NCI-H2227 treated with DMSO at 0.1 percent for 48 hours (cell line): ENCODE measurements at places on chromosomes 1 and 21.

GRCh38 chr1:61753998-61754508 is 11.8 kb downstream of the PATJ start:
- DNase-seq, result no peak

DNA sequence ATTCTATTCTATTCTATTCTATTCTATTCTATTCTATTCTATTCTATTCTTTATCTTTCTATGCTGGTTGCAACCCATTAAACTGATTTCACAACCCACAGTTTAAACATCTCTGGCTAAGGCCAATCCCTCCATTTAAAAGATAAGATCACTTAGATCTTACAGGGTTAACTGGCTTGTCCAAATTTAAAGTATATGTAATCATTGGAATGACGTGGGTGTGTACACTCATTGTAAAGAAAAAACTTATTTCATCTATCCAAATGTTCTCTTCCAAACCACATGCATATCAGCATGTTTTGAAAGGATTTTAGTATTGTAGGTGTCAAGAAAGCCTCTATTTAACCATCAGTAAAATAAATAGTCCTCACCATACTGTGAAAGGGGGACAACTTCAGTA is 299.6 kb upstream of the RUNX1 start:
- no peak for DNase-seq

DNA sequence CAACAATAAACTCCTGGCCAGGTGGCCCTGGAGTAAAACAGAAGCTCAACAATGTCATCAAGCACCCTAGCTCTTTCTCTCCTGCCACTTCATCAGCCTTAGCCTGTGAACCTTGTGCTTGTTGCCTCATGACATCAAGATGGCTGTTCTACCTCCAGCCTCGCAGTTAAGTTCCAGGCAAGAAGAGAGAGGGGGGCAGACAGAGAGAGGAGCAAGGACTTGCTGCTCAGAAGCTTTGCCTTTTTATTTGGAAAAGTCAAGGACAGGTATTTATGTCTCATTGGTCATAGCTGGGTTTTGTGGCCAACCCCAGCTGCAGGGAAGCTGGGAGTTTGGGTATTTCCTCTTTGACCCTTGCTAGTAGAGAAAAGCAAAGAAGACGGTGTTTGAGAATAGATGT is 60.3 kb upstream of the GADD45A start:
- DNase-seq, result no peak

DNA sequence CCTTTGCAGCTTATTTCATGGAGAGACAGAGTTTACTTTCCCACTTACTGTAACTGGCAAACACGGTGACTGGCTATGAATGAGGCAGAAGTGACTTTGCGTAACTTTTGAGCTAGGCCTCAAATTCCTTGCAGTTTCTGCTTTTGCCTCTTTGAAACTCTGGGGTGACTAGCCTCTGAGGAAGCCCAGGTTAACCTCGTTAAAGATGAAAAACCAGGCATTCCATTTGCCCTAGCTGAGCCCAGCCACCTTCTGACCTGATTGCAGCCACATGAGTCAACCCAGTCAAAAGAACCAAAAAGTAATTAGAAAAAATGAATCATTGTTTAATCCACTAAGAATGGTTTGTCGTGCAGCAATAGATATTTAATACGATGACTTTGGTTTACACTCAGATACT is 20.4 kb downstream of the PRMT6 start:
- DNase-seq, result no peak

GRCh38 chr1:109135940-109136339 is 22.0 kb downstream of the ELAPOR1 start:
- DNase-seq, result no peak

- no peak for DNase-seq
Observed at GRCh38 chr21:29753216-29753615, 186.6 kb downstream of the GRIK1 start.

GRCh38 chr1:240086726-240087125 is 5.0 kb upstream of the FMN2 start:
- no peak for DNase-seq

DNA sequence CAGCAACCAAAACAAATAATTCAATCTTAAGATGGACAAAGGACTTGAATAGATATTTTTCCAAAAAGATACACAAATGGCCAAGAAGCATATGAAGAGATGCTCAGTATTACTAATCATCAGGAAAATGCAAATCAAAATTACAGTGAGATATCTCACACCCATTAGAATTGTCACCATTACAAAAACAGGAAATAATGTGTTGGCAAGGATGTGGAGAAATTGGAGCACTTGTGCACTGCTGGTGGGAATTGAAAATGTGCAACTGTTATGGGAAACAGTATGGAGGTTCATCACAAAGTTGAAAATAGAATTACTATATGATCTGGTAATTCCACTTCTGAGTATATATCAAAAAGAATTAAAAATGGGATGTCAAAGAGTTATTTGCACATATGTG is 83.2 kb downstream of the SH3GLB1 start:
- no peak for DNase-seq

DNA sequence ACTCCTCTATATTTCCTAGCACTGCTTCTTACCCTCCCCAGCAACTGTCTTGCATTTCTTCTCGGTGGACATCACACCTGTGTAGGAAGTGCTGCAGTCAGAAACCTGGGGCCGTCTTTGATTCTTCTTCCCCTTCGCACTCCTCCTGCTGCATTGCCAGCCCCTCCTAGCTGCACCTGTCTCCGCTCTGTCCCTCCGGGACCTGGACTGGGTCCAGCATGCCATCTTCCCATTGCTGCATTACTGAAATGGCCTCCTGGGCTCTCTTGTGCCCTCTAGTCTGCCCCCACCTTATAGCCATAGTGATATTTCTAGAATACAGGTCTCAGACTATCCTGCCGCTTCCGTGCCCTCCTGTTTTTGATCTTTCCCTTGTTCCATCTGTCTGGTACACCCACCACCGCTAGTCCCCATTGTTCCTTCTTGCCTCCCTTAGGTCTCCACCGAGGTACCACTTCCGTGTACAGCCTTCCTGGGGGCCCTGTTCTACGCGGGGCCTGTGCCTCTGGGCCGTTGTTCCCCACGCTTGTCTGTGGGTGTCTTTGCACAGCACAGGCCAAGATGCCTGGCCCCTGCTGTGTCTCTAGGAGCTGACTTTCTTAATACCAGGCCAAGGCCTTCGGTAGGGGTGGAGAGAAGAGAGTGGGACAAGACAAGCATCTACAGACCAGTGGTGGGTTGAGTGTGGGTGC is 107.6 kb downstream of the GALNT2 start:
- no peak for DNase-seq

DNA sequence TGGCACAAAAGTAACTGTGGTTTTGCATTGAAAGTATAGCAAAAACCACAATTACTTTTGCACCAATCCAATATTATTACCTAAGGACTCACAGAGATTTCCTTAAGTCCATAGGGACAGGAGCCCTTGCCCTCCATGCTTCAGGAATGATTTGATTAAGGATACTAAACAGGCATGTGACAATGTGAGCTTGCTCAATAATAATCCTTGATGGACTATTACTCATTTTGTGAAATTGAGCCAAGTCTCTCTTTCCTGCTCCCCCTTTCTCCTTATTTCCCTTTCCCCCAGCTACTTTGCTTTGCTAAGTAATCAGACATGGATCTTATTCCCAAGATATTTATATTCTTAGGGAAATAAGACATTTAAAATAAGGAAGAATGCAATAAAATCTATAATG is 21.6 kb upstream of the RGL1 start:
- no peak for DNase-seq

DNA sequence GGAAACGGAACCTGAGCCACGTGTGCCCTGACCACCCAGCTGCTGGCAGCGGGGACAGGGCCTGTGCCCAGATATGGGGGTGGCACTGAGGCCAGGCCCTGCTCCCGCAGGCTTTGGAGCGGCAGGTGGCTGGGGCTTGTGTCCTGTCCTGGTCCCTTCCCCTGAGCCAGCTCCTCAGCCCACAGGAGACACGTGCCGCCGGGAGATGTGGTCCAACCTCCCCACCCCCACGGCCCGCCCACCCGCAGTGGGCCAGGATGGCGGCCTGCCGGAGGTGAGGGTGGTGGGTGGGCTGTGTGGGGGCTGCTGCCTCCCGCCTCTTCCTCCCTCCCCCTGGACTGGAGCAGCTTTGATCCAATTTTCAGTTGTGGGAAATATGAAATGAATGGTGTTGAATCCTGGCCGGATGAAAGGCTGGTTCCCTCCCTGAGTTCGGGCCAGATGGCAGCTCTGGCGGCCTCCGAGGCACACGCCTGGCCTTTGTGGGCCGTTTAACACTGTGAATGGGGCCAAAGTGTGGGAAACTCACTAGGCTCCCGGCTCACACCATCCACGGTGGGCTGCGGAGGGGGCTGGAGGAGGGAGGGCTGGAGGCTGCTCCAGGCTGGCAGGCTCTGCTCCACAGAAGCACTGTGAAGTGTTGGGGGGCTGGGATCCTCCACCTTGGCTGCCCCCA is 2.6 kb upstream of the HES5 start:
- DNase-seq, result no peak

GRCh38 chr1:212958175-212958574 is 7.8 kb downstream of the VASH2 start:
- DNase-seq, result no peak

DNA sequence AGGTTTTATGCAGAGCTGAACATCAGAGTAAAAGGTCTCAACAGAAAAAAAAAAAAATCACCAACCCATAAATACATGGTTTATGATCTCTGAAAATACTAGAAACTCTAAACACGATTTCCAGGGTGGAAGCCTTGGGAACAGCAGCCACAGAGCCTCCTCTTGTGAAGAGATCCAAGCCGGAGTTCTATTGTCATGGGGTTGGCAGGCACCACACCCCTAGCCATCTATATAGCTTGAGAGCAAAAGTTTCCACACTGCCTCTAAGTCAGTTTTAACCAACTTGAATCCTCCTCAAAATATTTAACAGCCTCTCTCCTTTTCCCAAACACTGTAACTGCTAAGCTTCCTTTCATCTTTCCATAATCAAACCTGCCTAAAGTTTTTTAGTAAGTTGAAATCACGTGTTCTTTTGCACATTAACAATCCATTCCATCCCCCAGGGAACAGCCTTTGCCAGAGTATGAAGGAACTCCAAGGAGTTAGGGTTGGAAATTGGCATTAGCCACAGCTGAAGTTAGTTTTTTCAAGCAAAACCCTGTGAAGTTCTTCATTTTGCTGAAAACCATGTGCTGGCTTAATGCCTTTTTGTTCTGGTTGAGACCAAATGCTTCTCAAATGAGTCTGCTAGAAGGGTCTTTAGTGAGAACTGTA is 13.8 kb upstream of the SEC16B start:
- DNase-seq, result no peak

- no peak for DNase-seq
Observed at GRCh38 chr21:15797577-15798363, 68.0 kb downstream of the USP25 start.

GRCh38 chr1:113751516-113751915 is 7.8 kb downstream of the PHTF1 start:
- no peak for DNase-seq

- no peak for DNase-seq
Observed at GRCh38 chr1:114517348-114517747, 6.3 kb upstream of the TRIM33 start.

DNA sequence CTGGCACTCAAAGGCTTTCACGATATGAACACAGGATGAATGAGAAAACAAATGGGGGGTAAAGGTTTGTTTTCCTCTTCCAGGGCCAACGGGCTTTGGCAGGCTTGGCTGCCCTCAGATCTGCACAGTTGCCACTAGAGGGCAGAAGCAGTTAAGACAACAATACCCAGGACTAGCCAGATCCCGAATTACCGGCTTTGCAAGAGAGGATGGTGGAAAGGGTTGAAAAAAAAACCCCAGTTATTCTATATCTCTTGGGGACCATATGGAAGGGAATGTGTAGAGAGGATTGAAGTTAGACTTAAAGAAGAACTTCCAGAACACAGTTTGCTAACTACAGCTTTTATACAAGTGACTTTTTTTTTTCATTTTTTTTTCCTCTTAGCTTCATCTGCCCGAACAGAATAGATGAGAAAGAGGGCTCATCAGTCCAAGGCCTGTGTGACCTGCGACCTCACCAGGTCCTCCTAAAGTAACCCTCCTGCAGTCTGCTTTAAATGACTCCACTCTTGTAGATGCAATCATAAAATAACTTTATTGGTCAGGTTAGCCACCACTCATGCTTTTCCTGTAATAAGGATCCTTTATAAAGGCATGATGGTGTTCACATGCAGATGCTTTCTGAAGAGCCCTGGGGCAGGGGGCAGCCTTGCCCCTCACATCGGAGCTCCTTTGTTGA is 10.7 kb downstream of the FMOD start:
- DNase-seq, result peak; percentile 79

- no peak for DNase-seq
Observed at GRCh38 chr1:167272369-167272957, 51.8 kb downstream of the POU2F1 start.

GRCh38 chr1:18907021-18907916 is 4.9 kb upstream of the ALDH4A1 start:
- peak; percentile 66 for DNase-seq

DNA sequence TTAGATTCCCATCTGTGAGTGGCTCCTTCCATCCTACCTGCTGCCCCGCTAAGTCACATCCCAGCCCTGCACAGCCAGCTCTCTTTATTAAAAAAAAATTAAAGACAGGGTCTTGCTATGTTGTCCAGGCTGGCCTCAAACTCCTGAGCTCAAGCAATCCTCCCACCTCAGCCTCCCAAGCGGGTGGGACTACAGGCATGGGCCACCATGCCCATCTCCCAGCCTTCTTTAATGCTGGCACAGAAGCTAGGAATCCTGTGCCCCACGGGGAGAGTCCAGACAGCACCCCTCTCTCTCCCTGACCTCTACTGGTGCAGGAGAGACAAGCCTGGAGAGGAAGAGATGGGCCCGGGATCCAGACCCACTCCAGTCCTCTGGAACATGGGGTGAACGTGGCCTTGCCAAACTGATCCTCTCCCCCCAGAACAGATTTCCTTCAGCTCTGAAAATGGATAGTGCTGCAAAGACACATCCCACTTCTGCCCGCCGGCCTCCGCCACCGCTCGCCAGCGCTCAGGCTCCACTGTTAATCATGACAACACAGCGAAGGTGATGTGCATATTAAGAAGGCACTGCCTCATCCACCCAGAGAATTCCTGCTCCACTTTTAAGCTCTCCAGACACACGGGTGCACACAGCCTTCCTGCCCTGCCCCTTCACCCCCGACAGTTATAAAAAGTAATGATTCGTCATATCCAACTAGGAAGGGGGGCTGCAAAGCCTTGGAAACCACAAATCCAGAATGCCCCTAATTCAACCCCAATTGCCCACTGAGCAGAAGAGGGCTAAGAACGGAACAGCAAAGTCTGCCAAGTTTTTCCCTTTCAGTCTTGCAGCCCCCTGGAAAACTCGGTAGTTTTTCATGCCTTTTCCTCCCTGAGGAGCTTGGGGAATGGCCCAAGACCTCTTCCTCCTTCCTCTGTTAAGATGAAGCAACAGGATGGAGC is 68.1 kb downstream of the MRPL37 start:
- no peak for DNase-seq

GRCh38 chr1:115457289-115457688 is 119.2 kb upstream of the NGF start:
- peak; percentile 92 for DNase-seq

- DNase-seq, result no peak
Observed at GRCh38 chr1:231861541-231862481, 235.2 kb downstream of the DISC1 start.

- DNase-seq, result no peak
Observed at GRCh38 chr1:191839891-191840290, 318.4 kb upstream of the RGS18 start.

- DNase-seq, result no peak
Observed at GRCh38 chr1:55374216-55374615, 159.1 kb upstream of the USP24 start.
